Activated CD8-positive, alpha-beta memory T cell treated with anti-CD3 and anti-CD28 coated beads, Interleukin-2, amount 10 ng/mL, durations not matched to agents 7 days and 5 days (primary cell): ENCODE measurements at places on chromosomes 2 and 18. TPM values are rescaled to one million over a fixed set of nuclear protein-coding genes. Genes with fewer than 3 reads are reported as not detected.

- H3K27me3 ChIP-seq, result peaks cover 20% of the 10 kb centered on the region
- no peaks in the 10 kb centered on the region for H3K36me3 ChIP-seq
- H3K27ac ChIP-seq, result no peak overlapping the region
- no peaks in the 10 kb centered on the region for H3K4me1 ChIP-seq
Measured at GRCh38 chr2:45024600-45025291, 15.5 kb upstream of the SIX2 start.

- no peak overlapping the region for H3K4me3 ChIP-seq
- H3K27ac ChIP-seq, result no peak overlapping the region
- no peaks in the 10 kb centered on the region for H3K36me3 ChIP-seq
- no peaks in the 10 kb centered on the region for H3K27me3 ChIP-seq
- DNase-seq, result no peak
Measured at GRCh38 chr18:2186967-2187366, 384.3 kb downstream of the METTL4 start.

GRCh38 chr2:238042849-238043584, 17.8 kb upstream of the SCLY start:
- H3K27ac ChIP-seq, result no peak overlapping the region
- no peak overlapping the region for H3K4me3 ChIP-seq
- peaks cover 2% of the 10 kb centered on the region for H3K27me3 ChIP-seq
- peaks cover 7% of the 10 kb centered on the region for H3K36me3 ChIP-seq
- H3K4me1 ChIP-seq, result no peaks in the 10 kb centered on the region

GRCh38 chr2:107687073-107687472, 139.6 kb upstream of the RGPD4 start:
- no peak overlapping the region for H3K4me3 ChIP-seq
- H3K4me1 ChIP-seq, result no peaks in the 10 kb centered on the region
- H3K27me3 ChIP-seq, result no peaks in the 10 kb centered on the region
- H3K36me3 ChIP-seq, result no peaks in the 10 kb centered on the region
- DNase-seq, result no peak

DNA sequence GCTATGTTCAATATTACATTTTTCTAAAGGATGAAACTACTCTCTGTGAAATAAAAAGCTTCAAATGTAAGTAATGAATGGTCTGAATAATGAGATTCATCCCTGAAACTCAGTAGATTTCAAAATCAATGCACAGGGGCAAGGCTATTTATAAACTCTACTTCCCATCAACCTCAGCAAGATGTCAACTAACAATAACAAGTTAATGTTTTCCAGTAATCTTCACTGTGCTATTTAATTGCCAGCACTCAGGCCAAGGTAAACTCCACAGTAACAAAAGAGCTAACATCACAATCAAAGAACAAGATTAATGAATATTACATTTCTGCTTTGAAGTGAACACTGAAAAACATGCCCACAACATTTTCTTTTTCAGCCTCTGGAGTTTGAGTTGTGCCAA, 144.3 kb upstream of the ZFP36L2 start:
- no peak for DNase-seq
- peaks cover 3% of the 10 kb centered on the region for H3K4me1 ChIP-seq
- H3K4me3 ChIP-seq, result no peak overlapping the region
- H3K36me3 ChIP-seq, result peaks cover 7% of the 10 kb centered on the region
- no peaks in the 10 kb centered on the region for H3K27me3 ChIP-seq

DNA sequence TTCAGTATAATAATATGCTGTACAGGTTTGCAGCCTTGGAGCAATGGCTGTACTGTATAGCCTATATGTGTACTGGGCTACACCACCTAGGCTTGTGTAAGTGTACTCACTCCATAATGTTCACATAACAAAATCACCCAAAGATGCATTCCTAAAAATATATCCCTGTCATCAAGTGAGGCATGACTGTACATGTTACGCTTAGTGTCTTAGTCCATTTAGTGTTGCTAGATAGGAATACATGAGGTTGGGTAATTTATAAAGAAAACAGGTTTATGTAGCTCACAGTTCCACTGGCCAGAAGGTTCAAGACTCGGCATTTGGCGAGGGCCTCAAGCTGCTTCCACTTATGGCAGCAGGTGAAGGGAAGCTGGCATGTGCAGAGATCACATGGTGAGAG, 31.4 kb downstream of the RNF152 start:
- H3K27ac ChIP-seq, result no peak overlapping the region
- H3K4me3 ChIP-seq, result no peak overlapping the region
- H3K36me3 ChIP-seq, result no peaks in the 10 kb centered on the region
- DNase-seq, result no peak
- no peaks in the 10 kb centered on the region for H3K27me3 ChIP-seq
- no peaks in the 10 kb centered on the region for H3K4me1 ChIP-seq

DNA sequence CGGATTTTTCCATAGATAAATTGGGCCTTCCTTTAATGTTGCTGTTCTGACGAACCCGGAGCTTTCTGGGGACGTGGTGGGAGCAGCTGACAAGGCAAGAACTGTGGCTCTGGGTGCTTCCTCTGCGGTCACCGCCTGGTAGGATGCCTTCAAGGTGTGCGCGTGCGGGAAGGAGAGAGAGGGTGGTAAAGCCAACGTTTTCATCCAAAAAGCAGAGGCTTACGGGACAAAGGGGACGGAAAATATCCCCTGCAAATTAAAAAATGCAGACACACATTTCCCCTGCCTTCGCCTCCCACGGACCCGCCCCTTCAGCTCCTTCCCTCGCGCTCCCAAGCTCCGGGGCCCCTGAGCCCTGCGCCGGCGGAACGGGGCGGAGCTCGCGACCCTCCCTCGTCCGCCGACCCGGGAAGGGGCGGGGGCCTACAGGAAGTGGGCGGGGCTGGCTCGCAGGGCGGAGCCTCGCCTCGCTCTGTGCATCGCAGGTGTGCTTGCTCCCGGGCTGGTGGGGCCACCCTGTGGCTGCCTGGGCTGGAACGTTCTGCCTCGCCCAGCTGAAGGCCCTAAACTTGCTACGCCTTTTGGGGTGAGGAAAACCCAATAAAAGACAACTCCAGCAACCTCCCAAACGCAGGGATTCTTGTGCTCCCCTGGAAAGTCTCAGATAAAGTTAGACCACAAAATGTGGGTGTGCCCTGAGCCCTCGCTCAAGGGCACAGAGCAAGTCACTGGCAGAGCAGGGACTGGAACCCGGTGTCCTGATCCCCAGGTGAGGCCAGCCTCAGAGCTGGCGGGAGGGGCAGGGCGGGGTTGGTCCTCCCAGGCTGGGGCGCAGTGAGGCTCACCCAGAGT, 25.4 kb upstream of the SLC66A3 start:
- H3K4me3 ChIP-seq, result peak overlapping the region; percentile 50
- peak; percentile 77 for DNase-seq
- no peaks in the 10 kb centered on the region for H3K36me3 ChIP-seq
- H3K27me3 ChIP-seq, result peaks cover 17% of the 10 kb centered on the region
- no peak overlapping the region for H3K27ac ChIP-seq

DNA sequence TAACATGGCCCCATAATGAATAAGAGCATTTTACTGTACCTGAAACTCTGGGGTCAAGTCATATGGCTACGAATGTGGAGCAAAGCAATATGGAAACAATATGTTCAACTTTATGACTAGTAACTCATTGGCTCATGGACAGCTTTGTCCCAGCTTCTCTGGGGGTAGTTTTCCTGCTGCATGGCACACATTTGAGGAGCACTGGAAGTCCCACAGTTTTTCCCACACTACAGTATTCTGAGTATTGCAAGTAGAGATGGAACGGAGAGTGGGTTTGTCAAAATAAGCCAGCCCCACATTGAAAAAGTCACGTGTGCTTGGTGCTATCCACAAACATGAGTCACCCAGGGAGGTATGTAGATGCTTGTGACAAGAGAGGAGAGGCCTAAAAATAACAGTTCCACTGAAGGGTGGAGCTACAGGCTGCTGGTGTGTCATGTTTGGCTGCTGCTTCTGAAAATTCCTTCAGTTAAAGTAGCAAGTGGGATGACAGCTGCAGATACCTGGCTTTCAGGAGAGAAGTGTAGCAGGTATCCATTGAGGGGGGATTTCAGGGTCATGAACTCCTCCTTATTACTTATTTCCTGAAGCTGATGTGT, 48.2 kb upstream of the CTAGE1 start:
- no peaks in the 10 kb centered on the region for H3K27me3 ChIP-seq
- no peaks in the 10 kb centered on the region for H3K36me3 ChIP-seq
- no peak for DNase-seq
- no peak overlapping the region for H3K27ac ChIP-seq

- no peak overlapping the region for H3K4me3 ChIP-seq
- H3K27ac ChIP-seq, result no peak overlapping the region
- DNase-seq, result no peak
- no peaks in the 10 kb centered on the region for H3K27me3 ChIP-seq
- no peaks in the 10 kb centered on the region for H3K36me3 ChIP-seq
- no peaks in the 10 kb centered on the region for H3K4me1 ChIP-seq
Measured at GRCh38 chr2:187593697-187594096, 39.5 kb upstream of the TFPI start.

- no peak for DNase-seq
- no peak overlapping the region for H3K27ac ChIP-seq
- no peak overlapping the region for H3K4me3 ChIP-seq
- peaks cover 10% of the 10 kb centered on the region for H3K4me1 ChIP-seq
- H3K27me3 ChIP-seq, result peaks cover 61% of the 10 kb centered on the region
Measured at GRCh38 chr2:232927032-232927792, 57.1 kb downstream of the SNORC start.

DNA sequence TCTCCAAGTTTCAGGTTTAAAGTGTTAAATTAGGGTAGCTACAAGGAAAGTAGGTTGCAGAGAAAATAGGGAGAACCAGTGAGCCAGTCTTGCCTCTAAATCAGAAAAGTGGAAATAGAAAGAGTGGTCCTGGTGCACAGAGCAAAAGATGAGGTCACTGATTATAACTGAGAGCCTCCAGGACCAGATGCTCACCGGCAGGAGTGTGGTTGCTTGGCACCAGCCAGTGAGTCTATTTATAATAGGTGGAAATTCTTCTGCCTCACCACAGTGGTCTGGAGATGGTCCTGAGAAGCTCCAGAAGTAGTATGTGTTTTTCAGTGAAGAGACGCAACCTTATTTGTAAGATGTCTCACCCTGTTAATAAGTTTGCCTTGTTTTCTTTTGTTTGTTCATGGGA, 373.9 kb upstream of the KCNJ3 start:
- H3K4me3 ChIP-seq, result no peak overlapping the region
- H3K4me1 ChIP-seq, result no peaks in the 10 kb centered on the region
- no peaks in the 10 kb centered on the region for H3K27me3 ChIP-seq
- H3K36me3 ChIP-seq, result no peaks in the 10 kb centered on the region
- DNase-seq, result no peak

Gene NFATC1
- 25.7 TPM for total RNA-seq

Gene LIMS3
- 0.93 TPM for total RNA-seq

Gene FBXO36
- 1.4 TPM for total RNA-seq

Gene PUM2
- total RNA-seq, result 120 TPM

Gene GCKR
- not detected for total RNA-seq

Gene RNF152
- total RNA-seq, result not detected

Gene TFCP2L1
- 0.06 TPM for total RNA-seq

Gene TMBIM1
- total RNA-seq, result 51.5 TPM

Gene HOXD4
- not detected for total RNA-seq
